Left renal cortex interstitium (tissue), 4 donors: ENCODE measurements at places on chromosomes 13 and 19.

DNA sequence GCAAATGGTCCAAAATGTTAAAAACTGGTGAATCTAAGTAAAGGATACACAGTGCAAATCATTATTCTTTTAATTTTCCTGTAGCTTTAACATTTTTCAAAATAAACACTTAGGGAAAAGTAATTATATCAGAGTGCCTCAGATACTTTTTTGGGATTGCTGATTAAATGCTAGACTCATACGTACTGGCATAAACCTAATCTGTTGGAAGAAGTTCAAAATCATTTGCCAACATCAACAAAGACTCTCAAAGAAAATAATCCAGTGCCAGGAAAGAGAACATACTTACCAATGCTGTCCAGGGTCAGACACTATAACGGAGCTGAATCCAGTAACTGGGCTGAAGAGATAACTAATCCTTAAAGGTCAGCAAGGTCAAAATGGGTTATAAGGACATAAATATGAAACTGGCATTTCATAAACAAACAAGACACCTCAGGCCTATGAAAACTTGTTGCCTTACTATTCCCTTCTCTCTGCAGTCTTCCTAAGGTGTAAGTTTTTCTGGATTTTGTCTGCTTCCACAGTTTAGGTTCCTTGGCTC, 3.3 kb upstream of the ZNF420 start:
- DNase-seq, result no peak

GRCh38 chr13:31278869-31279268, 79.1 kb downstream of the B3GLCT start:
- DNase-seq, result no peak

GRCh38 chr13:36217456-36217855, 3.1 kb upstream of the SOHLH2 start:
- DNase-seq, result no peak

DNA sequence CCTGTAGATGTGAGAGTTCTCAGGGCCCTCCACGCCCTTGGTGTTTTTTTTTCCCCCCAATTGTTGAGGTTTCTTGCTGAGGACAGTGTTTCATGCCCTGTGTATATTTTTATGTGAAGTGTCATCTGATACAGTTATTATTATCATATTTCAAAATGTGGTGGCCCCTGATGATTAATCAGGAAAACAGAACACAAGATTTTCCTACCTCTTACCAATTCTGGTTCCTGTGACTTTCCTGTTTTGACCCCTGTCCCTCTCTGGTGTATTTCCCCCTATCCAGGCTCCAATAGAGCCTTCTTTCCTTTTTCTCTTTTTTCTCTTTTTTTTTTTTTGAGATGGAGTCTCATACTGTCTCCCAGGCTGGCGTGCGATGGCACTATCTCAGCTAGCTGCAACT, 642 bp downstream of the PSG8 start:
- DNase-seq, result no peak

GRCh38 chr13:44810061-44810840, 179.0 kb downstream of the NUFIP1 start:
- no peak for DNase-seq
